ENCODE measurements at places on chromosomes 6 and 20.

DNA sequence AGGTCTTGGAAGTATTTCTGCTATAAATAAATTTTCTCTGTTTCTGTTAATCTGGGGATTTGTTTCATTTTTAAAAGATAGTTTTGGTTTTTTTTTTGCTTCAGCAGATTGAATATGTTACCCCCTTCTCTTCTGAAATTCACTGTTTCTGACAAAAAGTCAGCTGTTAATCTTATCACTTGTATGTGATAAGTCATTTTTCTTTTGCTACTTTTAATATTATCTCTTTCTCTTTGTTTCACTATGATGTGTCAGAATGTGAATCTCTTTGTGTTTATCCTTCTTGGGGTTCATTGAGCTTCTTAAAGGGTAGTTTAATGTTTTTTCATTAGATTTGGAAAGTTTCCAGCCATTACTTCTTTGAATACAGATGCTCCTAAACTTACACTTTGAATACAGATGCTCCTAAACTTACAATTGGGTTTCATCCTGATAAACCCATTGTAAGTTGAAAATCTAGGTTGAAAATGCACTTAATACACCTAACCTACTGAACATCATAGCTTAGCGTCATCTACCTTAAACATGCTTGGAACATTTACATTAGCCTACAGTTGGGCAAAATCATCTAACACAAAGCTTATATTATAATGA is 154.2 kb upstream of the COL21A1 start:
- DNase-seq: no peak

DNA sequence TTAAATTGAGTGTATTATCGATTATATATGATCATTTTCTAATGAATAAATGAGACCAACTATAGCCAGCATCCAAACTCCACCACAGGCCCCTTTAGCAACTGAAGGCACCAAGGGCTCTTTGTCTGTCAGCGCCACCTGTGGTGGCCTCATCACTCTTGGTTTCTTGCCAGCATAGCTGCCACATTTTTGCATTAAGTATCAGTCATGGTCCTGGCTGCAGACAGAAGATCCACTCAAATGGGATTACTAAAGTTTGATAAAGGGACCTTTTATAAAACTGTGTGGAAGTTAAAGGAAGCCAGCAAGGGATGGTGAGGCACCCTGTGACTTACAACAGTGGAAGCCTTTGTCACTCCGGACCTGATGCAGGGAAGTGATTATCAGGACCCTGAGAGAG is 162.9 kb downstream of the C6orf118 start:
- no peak for DNase-seq

- no peak for DNase-seq
Observed at GRCh38 chr20:39853636-39854035, 835.4 kb downstream of the MAFB start.

- DNase-seq: no peak
Observed at GRCh38 chr6:125533710-125534397, 215.6 kb upstream of the HEY2 start.

- DNase-seq: no peak
Observed at GRCh38 chr20:63160641-63161175, 55.2 kb downstream of the YTHDF1 start.

- DNase-seq: no peak
Observed at GRCh38 chr6:24822696-24823095, 24.0 kb upstream of the ARMH2 start.

DNA sequence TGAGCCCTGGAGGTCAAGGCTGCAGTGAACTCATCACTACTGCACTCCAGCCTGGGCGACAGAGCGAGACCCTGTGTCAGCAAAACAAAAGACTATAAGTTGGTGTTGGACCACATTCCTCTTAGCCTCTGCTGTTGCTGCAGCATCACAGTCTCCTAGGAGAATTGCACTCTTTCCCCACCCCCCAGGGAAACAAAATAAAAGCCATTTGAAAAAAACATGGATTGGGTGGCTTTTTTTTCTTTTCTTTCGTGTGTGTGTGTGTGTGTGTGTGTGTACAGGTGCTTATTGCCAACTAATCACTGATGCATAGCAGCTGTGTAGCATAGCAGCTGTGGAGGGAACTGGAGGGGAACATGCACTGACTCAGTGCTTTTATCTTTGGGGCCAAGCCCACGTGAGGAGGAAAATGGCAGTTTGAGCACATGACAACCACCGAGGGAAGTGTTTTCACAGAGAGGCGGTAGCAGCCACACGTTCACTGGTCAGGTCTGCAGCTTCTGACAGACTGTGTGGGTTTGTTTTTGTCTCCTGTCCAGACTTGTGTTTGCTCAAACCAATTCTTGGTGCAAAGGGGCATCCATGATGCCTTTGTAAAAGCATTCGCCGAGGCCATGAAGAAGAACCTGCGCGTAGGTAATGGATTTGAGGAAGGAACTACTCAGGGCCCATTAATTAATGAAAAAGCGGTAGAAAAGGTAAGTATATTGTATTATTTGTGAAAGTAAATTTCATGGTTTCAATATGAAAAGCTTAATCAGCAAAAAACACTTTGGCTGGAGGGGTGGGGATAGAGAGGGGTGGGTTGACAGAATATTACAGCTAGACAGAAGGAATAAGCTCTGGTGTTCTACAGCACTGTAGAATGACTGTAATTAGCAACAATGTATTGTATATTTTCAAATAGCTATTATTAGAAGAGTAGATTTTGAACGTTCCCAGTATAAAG is 27.7 kb downstream of the ALDH5A1 start:
- no peak for DNase-seq

DNA sequence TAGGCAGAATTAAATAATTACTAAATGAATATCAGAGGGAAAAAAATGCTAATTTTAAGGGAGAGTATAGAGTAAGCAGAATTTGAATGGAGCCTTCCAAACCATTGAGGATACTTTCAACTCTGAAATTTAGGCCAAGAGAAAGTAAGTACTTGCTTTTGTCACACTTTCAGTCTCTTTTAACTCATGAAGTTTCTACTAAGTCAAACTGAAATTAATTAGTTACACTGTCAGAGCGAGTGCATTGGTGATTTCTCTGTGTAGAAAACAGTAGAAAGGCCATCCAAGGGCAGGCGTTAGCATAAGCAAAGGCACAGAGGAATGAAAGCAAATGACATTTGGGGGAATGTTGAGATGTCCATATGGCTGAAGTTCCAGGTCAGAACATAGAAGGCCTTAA is 92.9 kb downstream of the PLEKHG1 start:
- no peak for DNase-seq

DNA sequence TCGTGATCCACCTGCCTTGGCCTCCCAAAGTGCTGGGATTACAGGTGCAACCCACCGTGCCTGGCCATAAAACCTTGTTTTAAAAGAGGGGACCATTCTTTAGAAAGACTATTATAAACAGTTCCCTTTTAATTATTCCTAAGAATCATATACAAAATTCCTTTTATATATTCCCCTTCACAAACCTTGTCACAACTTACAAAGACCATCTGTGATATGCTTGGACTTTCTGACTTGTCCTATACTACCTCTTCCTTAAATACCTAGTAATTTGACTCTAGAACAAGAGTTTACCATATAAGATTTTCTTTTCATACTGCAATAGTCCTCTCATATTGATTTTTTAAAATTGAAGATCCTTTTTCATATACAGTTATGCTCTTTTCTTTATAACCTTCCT is 135.8 kb upstream of the PRSS16 start:
- DNase-seq: no peak

DNA sequence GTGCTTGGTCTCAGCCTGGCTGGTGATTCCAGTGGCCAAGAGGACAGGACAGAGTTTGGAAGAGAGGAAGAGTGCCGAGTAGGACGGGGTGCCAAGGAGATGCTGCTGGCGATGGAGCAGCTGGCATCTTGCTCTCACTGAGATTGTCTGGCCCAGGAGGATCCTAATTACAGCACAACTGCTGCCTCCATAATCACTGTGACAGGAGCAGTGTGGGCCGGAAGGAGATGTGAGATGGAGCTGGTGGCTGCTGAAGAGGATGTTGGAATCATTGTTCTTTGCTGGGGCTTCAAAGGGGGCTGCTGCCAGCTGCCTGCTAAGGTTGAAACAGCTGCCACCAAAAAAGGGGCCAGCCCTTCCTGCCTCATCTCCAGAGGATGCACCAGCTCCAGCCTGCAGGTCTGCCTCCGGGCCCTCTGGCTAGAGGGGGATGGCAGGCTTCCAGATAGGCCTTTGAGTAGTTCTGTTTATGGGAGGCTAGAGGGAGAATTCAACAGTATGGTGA is 214.4 kb downstream of the RNF144B start:
- no peak for DNase-seq

DNA sequence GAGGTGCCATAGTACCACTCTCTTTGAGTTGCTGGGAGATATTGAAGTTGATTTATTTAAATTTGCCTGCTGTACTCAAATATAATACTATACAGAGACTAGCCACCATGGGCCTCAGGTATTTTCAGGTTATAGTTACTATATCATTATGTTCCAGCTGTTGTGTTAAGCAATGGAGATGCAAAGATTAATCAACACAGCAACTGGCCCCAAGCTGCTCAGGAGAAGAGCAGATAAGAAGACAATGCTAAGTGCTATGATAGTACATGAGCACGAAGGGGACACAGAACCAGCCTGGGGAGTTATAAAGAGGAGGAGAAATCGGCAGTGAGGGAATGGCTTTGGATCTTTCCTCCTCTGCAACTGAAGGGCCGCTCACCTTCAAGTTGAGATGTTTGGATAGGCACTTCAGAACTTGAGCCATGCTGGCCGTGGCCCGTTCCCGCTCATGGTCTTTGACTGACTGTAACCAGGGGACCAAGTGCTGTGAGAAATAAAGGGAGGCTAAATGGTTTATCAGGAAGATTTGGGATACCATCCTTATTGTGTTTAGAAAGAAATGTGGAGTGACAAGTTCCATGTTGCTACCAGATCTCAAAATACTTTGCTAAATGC is 24.3 kb upstream of the RPN2 start:
- no peak for DNase-seq

DNA sequence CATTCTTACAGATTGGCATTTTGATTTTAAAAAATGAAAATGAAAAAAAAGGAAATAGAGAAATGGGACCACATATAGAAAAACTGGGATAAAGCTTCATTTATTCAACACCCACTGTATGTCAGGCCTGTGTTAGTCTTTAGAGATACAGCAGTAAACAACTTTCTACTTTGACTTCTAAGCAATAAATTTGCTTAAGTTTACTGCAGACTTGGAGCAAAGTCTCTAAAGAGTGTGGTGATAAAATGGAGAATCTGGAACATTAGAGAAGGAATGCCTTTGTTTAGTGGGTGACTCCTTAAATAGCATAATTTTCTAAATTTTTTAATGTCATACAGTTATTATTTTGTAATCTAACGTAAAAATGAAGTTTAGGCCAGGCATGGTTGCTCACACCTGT is 80.7 kb upstream of the CNKSR3 start:
- no peak for DNase-seq

GRCh38 chr6:64062960-64063683 is 427.5 kb downstream of the PHF3 start:
- no peak for DNase-seq

DNA sequence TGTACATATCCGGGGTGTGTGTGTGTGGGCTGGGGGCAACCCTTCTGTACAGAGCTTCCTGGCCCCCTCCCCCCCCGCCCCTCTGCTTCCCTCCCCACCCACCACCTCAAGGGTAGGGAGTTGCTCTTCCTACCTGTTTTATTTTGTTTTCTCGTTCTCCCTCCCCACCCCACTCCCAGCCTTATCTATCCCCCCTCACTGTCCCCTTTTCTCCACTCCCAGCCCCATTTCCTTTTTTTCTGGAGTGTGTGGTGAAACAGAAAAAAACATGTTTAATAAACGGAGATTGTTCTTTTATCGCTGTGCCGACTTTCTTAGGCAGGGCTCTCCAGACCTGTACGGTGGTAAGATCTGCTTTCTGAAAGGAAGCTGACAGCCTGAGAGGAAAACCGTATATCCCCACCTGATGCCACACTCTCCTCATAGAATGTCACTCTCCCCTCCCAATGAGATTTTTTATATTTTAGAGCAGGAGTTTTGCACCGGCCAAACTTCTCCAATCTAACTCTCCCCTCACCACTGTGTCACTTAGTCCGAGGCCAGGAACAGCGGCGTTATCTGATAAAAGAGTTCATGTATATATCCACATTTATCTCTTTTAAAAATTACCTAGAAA is 875 bp upstream of the ZBTB9 start:
- DNase-seq: no peak

DNA sequence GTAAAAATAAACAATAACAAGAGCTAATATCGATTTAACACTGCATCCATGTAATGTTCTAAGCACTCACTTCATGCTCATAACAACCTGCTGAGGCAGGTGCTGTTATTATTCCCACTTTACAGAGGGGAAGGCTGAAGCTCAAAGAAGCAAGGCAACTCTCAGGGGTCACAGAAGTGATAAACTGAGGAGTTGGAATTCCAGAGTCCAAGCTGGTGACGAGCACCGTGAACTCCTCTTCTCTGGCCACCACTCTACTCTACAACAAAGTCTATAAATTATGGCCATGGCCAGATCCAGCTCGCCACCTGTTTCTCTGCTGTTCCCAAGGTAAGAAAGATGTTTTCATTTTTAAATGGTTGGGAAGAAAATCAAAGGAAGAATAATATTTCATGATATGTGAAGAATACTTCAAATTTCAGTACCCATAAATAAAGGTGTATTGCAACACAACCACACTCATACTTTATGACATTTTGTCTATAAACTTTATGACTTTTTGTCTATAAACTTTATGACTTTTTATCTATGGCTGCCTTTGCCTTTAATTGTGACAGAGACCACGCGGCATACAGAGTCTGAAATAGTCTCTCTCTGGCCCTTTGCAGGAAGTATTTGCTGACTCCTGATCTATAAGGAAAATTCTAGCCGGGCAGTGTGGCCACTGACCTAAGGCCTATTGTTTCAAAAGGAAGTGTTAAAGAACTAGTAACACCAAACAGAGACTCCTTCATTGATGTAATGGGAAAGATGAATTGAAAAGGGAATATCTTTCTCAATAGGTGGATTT is 113.2 kb upstream of the KCNG1 start:
- DNase-seq: no peak

GRCh38 chr20:33812908-33813462 is 1.8 kb downstream of the CHMP4B start:
- DNase-seq: no peak

- no peak for DNase-seq
Observed at GRCh38 chr6:108285381-108285780, 9.5 kb upstream of the AFG1L start.

DNA sequence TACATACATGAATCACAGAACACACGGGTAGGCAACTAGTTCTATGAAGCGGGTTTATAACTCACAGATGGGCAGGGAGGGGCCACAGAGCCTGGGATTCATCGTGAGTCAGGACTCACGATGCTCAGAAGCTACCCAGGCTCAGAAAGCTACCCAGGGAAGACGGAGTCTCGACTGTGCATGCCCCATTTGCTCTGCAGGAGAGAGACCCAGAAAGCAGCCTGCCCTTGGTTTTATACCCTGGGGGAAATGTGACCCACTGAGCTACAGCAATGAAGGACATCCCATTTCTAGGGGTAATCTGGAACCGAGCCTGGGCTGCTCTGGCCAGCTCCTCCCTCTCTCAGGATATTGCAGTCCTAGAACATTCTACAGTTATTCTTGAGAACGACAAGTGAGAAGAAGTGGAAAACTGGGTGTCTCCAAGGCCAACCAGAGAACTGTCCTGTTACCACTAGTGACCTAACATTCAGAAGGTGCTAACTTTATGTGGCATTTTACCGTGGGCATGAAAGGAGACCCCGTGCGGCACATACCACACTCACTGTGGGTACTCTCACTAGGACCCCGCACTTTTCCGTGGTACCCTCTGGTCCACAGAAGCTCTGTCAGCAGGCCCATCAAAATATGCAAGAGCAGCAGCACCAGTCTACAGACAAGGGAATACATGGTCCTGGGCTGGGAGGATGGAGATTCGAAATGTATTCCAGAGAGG is 201.9 kb upstream of the PMEPA1 start:
- DNase-seq: no peak

GRCh38 chr6:46592740-46593139 is 59.9 kb downstream of the CYP39A1 start:
- DNase-seq: no peak

All from effector CD4-positive, alpha-beta T cell (primary cell).